ENCODE measurements at places on chromosomes 5 and 9.
A peak's percentile ranks its signal among the peaks of the same experiment; 100 is the strongest.

GRCh38 chr9:85978496-85978895 lies 37.5 kb downstream of the NAA35 start:
- DNase-seq: no peak

DNA sequence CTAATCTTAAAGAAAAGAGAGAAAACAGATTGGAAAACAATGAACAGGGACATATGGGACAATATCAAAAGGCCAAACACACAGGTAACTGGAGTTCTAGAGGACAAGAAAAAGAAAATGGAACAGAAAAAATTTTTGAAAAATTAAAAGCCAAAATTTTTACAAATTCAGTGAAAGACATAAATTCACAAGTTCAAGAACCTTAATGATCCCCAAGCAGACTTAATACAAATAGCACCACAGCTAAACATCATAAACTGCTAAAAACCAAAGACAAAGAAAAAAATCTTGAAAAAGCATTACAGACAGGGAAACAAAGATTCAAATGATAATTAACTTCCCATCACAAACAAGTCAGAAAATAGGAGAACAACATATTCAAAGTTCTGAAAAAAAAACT lies 338.5 kb upstream of the SLC30A5 start:
- DNase-seq: no peak

GRCh38 chr9:123929177-123929869 lies 603 bp downstream of the DENND1A start:
- peak; percentile 59 for DNase-seq

DNA sequence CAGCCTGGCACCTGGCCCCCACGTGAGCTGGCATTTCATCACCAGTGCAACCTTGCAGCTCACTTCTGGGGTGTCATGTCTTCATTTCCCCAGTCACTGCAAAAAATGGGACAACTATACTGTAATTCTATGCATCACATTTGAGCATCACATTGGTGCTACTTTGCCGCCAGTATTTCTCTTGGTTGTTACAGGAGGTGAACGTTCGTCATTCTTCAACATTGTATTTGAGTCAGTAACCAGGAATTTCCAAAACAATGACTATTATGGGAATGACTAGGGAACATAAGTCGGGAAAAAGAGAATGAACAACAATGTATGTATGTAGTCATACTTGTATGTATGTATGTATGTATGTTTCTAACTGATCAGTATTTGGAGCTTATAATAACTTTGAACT lies 1278.0 kb downstream of the EFNA5 start:
- no peak for DNase-seq

- DNase-seq: no peak
Measured at GRCh38 chr5:85814596-85814995, 803.1 kb upstream of the COX7C start.

GRCh38 chr5:93789173-93790067 lies 48.0 kb upstream of the POU5F2 start:
- DNase-seq: peak; percentile 40

All from NCI-H146 (cell line).